NCI-H1930 (cell line): ENCODE measurements at places on chromosomes 13 and 19.

DNA sequence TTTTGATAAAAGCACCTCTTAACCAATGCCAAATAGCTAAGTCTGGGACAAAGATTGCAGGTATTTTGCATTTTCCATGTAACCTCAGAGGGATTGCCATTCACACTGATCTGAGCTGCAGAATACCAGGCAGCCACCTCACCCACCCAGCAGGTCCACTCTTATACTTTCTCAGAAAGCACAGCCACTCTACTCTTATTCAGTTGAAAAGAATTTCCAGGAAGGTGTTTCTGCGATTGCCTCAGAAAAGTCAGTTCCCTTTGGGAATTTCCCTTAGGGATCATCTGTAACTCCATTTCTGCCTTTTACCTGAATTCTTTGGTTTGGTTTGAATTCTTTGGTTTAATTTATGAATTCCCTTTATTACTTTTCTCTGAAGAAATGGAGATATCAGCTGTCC, 904 bp upstream of the ALOX5AP start:
- DNase-seq = no peak

- no peak for DNase-seq
Observed at GRCh38 chr13:40206241-40207000, 460.0 kb downstream of the FOXO1 start.

DNA sequence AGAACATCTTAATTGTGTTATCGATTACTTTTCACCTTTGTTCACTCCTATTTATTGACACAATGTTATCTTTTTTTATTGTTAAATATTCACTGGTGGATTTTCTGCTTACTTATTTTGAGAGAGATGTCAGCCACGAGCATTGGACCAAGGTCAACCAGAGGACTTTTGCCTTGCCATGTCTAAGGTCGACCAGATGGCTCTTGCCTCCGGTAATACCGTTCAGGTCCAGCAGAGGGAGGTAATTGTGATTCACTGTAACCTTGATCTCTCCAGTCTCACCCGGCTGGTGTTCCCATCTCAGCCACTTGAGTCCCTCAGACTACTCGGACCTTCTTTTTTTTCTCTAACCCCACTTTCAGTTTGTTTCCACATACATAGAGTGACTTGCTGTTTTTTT, 1438.1 kb downstream of the UQCRFS1 start:
- DNase-seq = no peak

- DNase-seq = peak; percentile 45
Observed at GRCh38 chr13:46797501-46798237, 708 bp upstream of the ESD start.

- DNase-seq = no peak
Observed at GRCh38 chr13:93603043-93603442, 376.4 kb downstream of the GPC6 start.

DNA sequence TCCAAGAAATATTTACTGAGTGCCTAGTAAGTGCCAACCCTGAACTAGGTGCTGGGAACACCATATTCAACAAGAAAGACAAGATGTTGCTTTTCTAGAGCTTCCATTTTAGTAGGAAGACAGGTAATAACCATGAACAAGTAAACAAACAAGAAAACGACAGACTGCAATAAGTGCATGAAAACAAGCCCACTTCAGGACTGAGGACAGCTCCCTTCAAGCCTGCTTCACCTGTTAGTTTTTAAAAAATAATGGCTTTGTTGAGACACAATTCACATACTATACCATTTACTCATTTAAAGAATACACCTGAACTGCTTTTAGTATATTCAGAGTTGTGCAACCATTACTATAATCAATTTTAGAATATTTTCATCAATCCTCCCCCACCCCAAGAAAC, 30.4 kb downstream of the CYP4F22 start:
- DNase-seq = no peak

DNA sequence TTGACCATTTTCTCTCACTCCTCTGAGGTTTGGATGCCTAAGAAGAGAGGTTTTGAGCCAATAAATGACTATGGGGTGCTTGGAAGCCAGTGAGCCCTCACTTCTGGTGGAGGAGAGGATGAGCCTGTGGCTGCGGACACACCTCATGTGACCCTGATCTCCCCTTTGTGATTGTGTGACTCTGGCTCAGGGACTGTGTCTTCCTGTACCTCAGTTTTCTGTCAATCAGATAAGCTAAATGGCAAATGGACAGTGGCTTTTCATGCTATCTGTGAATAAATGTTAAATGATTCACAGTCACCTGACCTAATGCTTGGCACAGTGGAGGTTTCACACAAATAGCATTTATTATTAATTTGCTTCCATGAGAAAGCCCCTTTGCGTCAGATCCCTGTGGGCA, 2.7 kb downstream of the PSG8 start:
- no peak for DNase-seq

DNA sequence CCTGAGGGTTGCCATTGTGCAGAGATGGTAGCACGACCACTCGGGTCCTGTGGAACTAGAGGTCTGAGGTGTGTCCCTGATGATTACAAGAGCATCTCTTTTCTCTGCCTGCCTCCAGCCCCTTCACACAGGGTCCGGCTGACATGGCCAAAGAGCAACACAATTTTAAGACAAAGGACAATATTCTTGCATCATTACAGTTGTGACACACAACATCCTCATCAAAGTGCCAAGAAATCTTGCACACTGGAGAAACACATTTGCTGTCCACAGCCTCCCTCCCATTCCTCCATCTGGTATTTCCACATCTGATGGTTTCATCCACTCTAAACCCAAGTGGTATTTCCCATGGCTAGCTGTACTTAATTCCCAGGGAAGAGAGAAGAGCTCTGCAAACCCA, 12.8 kb downstream of the COL4A1 start:
- no peak for DNase-seq

DNA sequence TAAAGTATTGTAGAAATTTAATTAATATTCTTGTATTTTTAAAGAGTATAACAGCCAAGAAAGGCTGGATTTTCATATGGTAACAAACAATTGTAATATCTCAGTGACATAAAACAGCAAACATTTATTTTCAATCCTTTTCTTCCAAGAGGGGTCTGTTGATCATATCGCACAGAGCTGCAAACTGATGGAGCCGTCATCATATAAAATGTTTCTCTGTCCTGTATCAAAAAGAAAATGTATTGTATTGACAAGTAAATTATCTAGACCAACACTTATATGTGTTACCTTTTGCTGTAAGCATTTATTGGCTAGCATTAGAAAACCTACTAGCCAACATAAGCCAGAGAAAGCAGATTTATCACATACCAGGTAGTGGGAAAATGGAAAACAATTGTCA, 2861.4 kb upstream of the PCDH20 start:
- no peak for DNase-seq

DNA sequence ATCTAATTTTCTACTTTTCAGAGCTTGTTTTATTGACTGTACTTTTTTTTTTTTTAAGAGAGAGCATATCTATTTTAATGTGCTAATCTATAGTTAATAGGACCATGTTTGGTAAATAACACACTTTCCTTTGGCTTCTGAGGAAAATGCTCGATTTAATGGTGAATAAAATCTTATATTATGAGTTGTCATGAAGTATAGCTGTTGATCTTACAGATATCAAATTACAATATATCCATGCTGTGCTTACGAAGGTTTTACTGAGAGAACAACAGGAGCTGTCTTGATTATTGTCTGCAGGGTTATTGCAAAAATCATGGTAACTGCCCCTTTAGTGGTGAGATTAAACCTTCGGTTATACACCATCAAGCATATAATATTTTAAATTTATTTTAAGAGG, 29.6 kb downstream of the URI1 start:
- no peak for DNase-seq

- peak; percentile 99 for DNase-seq
Observed at GRCh38 chr13:45341034-45341798, at the start of gene TPT1. TPT1 (minus strand) TSS chr13:45341183; CDS start chr13:45341069, 114 bp downstream.

GRCh38 chr19:54502518-54503048, at the start of gene LAIR2:
LAIR2 (plus strand) TSS chr19:54502831; CDS start chr19:54502919, 88 bp downstream.
- no peak for DNase-seq

DNA sequence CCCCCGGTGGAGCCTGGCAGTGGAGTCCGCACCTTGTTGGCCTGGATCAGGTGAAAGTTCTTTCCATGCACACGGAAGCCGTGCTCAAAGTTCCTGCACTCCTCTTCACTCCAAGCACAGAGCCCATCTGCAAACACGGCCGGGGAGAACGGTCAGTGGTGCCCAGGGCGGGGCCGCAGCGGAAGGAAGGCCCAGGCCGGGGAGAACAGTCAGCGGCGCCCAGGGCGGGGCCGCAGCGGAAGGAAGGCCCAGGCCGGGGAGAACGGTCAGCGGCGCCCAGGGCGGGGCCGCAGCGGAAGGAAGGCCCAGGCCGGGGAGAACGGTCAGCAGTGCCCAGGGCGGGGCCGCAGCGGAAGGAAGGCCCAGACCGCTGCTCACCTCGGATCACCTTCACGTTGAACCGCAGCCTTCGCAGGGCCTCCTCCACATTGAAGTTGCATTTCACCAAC, 20.6 kb upstream of the PLPP2 start:
- DNase-seq = no peak

DNA sequence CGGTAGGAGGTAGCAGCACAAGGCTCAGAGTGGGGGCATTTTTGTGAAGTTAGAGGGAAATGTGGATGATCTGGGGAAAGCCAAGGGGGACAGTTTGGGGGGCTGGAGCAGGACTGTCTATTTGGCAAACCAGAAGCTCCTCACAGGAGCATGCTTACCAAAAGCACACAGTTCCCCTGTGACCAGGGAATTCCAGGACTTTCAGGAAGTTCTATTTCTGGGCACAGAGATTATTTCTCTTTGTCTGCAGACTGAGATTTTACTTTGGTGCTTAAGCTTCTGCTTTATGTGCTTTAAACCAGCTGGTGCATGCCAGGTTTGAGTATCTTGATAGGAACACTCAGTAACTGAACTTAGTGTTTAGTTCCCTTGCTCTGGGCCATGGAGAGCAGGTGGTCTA, 525.3 kb downstream of the DIAPH3 start:
- DNase-seq = no peak

DNA sequence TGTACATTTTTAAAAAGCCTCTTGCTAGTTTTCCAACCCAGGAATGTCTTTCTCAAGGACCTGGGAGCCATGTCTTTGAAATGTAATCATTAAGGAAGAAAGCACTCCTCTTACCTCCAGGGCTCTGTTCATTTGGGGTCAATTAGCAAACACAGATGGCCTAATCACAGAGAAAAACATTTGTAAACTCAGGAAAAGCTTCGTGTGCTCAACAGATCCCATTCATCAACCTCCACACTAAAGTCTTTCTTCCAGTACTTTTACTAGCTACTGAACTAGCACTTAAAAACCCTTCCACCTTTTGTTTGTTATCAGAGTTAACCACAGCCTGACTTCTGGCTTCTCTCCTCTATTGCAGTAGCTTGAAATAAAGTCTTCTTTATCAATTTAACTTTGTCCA, 441.4 kb downstream of the PCDH20 start:
- no peak for DNase-seq

- DNase-seq = no peak
Observed at GRCh38 chr13:112877539-112877938, 91.5 kb upstream of the MCF2L start.

DNA sequence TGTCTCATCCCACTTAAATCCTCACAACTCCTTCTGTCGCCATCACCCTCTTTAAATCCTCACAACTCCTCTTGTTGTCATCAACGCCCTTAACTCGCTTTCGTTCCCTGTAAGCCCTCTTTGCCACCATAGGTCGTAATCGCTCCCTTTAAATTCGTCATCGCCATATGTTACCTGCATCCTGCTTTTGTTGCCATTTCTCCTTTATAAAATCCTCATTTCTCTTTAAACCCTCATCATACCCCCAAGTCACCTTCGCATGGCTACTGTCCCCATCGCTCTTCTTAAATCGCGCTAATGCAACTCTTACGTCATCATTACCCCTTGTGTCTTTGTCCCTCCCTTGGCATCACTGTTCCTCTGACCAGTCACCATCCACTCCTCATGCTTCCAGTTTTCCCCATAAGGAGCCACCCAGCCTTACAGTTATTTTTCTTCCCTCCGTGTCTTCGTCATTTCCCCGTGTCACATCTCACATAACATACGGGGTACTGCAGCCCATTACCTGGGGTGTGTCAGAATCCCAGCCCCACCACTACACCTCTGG, 539 bp downstream of the PLD3 start:
- peak; percentile 13 for DNase-seq

- no peak for DNase-seq
Observed at GRCh38 chr13:21053231-21053630, 8.2 kb downstream of the LATS2 start.

- no peak for DNase-seq
Observed at GRCh38 chr13:94700051-94700535, 12.3 kb downstream of the SOX21 start.

DNA sequence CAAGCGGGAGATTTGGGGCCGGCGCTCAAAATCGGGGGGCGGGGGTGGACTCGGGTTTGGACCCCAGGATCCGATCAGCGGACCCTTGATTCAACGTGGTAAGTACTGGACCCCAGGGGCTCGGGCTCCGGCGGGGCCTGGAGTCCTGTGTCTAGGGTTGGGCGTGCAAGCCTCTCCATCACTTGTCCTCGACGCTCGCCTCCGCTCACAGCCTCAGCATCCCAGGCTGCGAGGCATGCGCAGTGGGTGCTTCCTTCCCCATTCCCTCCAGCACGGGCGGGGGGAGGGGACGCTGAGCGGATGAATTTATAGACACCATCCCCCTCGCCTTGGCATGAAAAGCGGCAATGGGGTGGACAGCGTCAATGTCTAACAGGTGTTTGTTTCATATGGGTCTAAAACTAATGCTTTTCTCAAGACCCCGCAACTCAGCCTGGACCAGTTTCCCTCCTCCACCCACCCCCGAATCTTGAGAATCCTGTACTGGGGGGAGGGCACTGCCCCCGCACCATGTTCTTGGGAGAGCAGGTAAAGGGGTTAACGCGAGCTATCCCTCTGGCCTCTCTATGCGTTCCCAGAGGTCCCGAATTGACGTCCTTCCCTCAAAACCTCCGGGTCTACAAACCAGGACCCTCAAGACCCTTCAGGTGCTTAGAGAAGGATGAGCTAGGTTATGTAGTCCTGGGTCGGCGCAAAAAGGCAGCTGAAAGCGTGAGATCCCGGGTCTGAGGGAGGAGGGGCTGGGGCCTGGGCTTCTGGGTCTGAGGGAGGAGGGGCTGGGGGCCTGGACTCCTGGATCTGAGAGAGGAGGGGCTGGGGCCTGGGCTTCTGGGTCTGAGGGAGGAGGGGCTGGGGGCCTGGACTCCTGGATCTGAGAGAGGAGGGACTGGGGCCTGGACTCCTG, 579 bp downstream of the CPT1C start:
- DNase-seq = peak; percentile 83

DNA sequence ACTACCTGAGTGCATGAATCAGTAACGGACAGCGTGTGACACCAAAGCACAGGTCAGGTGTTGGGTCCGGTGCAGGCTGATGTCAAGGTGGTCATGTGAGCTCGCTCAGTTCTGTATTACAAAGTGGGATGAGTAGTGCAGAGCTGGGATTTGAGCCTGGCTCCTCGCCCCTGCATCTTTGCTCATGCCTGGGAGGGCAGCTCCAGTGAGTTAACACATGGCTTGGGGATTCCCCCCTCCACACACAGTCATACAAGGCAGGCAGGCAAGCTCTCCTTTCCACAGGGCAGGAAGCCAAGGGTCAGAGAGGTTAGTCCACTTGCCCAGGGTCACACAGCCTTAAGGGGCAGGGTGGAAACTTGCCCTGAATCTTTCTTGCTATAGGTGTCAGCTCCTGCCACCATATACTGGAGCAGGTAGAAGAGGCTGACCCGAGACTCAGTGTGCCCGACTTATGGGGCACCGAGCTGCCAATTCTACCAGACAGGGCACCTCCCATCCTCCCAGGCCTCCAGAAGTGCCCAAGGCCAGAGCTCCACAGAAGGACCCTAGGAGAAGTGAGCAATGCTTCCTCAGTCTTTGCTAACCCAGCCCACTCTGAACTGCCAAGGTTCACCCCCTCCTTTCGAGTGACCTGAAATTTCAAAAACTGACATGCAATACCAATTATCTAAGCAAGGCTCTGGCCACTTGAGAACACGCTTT, 35.4 kb downstream of the ZNF787 start:
- no peak for DNase-seq

- no peak for DNase-seq
Observed at GRCh38 chr13:62418376-62418775, 1002.7 kb upstream of the PCDH20 start.
